ENCODE measurements at places on chromosomes 2 and 18. TPM values are rescaled to one million over a fixed set of nuclear protein-coding genes. Genes with fewer than 3 reads are reported as not detected.

The PSMA8 gene
- not detected for total RNA-seq

The NEMP2 gene
- 6.6 TPM for total RNA-seq

The ACTG2 gene
- 1.4 TPM for total RNA-seq

The ASB3 gene
- 23.1 TPM for total RNA-seq

The MYOM1 gene
- 0.17 TPM for total RNA-seq

The SLC35F6 gene
- 15.7 TPM for total RNA-seq

The CYP27C1 gene
- 2.3 TPM for total RNA-seq

The C1GALT1C1L gene
- not detected for total RNA-seq

The GCG gene
- not detected for total RNA-seq

The NPHP1 gene
- total RNA-seq: 2.8 TPM

The RPRM gene
- 38.4 TPM for total RNA-seq

The ASXL3 gene
- 0.35 TPM for total RNA-seq

The SIX3 gene
- total RNA-seq: 0.55 TPM

The UGT1A4 gene
- total RNA-seq: not detected

The MEP1B gene
- not detected for total RNA-seq

The SNTG2 gene
- total RNA-seq: 12.7 TPM

All from H9 (cell line).